ENCODE measurements at places on chromosomes 12 and 14.

DNA sequence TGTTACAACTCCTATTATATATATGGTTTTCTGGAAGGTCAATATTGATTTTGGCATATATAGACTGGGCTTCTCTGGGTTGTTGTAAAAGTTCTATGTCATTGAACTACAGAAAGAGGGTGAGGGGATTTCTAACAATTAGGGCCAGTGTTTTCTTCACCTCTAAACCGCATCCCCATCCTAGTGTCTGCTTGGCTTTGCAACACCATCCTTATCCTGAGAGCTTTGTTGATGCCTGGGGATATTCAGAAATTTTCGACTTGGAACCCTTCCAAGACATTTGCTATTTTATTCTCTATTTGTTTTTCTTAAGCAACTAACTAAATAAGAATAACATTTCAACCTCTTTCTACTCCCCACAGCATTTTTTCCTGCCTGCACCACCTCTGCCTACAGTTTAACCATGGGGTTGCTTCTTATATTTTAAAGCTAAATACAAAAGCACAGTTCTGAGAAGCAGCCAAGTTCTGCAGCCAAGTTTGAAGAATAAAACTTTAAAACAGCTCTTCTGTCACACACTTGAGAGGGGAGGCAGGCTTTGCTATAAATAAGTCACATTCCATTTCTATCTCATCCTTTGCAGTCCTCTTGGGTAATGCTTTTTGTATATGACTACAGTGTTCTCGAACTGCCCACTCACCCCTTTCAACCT is 53.4 kb downstream of the RGS6 start:
- DNase-seq: no peak

DNA sequence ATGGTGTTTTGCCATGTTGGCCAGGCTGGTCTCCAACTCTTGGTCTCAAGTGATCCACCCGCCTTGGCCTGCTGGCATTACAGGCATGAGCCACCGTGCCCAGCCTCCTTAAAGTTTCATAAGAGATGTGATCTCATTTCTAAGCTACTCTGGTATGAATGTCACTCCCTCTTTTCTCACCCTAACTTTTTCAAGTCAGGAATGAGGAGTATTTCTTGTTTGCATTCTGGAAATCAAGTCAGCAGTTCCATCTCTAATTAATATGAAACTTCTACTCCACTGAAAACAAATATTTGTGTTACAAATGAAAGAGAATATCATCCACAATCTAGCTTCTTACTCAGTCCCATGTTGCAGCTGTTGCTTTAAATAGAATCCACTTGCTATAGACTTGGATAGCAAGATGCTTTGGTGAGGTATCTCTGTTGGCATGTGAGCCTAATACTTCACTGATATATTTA is 61.3 kb downstream of the ARF6 start:
- DNase-seq: peak; percentile 51

DNA sequence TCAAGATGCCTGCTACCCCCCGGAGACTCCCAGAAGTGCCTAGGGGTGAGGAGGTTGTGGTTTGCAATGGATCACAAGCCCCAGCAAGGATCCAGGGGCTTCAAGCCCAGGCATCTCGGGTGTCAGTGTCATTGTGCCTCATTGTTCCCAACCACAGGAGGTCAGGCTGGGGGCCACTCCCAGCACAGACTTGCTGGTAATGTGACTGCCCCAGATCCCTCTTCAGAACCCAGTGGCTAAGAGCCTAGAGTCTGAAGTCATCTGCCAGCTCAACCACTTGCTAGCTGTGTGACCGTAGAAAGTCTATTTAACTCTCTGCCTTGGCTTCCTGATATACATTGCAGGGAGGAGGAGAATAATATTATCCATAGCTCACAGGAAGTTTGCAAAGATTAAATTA is 7.7 kb upstream of the ASB2 start:
- peak; percentile 26 for DNase-seq

DNA sequence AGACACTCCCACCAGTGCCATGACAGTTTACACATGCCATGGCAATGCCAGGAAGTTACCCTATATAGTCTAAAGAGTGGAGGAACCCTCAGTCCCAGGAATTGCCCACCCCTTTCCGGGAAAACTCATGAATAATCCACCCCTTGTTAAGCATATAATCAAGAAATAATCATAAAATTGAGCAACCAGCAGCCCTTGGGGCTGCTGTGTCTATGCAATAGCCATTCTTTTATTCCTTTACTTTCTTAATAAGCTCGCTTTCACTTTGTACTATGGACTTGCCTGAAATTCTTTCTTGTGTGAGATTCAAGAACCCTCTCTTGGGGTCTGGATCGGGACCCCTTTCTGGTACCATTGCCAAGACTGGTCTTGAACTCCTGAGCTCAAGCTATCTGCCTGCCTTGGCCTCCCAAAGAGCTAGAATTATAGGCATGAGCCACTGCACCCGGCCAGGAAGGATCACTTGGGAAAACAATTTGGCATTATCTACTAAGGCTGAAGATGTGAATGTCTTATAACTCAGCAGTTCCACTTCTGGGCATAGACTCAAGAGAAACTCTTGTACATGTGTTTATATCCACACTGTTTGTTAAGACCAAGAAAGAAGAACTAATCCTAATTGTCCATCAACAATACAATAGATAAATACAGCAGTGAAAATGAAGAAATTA is 35.9 kb upstream of the CEP83 start:
- no peak for DNase-seq

- DNase-seq: no peak
Observed at GRCh38 chr12:27674989-27675388, 21.3 kb upstream of the REP15 start.

- DNase-seq: no peak
Observed at GRCh38 chr14:69324341-69324931, 64.5 kb downstream of the GALNT16 start.

GRCh38 chr12:38175538-38175937 is 141.0 kb upstream of the ALG10B start:
- DNase-seq: no peak

DNA sequence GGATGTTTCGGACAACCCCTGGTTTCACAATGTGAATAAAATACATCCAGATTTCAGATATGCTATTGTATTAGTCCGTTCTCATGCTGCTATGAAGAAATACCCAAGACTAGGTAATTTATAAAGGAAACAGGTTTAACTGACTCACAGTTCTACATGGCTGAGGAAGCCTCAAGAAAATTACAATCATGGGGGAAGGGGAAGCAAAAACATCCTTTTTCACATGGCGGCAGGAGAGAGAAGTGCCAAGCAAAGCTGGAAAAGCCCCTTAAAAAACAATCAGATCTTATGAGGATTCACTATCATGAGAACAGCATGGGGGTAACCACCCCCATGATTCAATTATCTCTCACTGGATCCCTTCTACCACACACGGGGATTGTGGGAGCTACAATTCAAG is 451.7 kb downstream of the MDGA2 start:
- DNase-seq: no peak

- peak; percentile 9 for DNase-seq
Observed at GRCh38 chr12:16586350-16587109, 19.4 kb downstream of the LMO3 start.

GRCh38 chr14:97446087-97446486 is 648.9 kb downstream of the VRK1 start:
- no peak for DNase-seq

DNA sequence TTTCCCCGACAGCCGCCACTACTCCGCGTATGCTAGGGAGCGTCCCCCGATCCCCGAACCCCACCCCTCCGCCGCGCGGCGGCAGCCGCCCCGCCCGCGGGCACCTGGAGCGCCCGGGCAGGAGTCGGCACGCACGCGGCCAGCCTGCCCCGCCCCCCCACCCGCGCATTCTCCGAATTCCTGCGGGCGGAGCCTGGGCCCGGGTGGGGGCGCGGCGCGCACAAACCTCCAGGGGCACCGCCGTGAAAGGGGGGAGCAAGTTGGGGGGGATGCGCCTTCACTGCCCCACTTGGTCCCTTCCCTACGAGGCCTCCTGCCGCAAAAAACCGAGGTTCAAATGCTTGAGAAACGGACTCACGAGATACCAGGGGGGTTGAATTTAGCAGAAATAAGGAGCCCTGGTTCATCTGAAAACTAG is 1.7 kb downstream of the AJUBA start:
- peak; percentile 74 for DNase-seq

- DNase-seq: no peak
Observed at GRCh38 chr12:6355491-6356373, 13.9 kb upstream of the TNFRSF1A start.

DNA sequence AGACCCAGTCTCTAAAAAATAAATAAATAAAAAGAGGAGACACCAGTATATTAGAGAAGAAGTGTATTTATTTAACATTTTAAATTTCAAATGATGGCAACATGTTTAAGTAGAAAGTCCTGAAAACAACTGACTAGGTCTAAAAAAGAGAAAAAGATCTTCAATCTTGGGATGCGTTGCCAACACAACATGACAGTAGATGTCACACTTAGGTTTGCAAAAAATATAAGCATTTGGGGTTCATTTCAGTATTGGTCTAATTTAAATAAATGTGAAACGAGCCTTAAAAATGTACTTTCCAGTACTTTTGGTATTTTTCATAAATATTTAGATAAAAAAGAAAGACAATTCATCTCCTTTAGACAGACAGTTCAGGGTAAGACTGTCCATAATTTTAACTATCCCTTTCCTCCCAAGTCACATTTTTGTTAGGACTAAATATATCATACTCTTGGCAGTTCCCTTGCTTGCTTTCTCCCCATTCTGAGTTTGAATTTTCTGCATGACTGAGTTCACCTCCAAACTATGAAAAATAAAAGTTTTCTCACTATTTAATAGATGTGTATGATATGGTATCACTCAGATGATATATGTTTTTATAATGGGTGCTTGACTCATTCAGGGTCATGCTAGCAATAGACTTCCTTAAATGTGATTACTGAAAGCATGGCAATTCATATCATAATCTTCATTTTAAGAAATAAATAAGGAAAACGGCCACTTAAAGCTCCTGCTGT is 4.3 kb downstream of the C14orf93 start:
- peak; percentile 17 for DNase-seq

DNA sequence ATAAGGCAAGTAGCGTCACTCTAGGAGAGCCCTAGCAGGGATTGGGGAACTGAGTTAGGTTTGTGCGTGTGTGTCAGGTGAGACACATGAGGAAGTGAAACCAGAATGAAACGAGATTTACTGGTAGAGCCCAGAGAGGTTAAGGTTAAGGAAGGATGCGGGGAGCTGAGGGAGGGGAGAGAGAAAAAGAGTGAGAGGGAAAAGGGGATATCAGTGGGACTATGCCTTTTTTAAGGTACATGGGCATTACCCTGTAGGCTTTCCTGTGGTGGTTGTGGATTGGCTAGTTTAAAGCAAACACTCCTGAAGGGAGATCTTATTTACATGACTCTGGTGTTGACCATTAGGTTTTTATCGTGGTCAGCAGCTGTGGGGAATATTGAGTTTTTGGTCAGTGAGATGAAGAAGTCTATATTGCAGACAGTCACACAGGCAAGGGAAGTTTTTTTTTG is 13.9 kb downstream of the ZDHHC17 start:
- no peak for DNase-seq

DNA sequence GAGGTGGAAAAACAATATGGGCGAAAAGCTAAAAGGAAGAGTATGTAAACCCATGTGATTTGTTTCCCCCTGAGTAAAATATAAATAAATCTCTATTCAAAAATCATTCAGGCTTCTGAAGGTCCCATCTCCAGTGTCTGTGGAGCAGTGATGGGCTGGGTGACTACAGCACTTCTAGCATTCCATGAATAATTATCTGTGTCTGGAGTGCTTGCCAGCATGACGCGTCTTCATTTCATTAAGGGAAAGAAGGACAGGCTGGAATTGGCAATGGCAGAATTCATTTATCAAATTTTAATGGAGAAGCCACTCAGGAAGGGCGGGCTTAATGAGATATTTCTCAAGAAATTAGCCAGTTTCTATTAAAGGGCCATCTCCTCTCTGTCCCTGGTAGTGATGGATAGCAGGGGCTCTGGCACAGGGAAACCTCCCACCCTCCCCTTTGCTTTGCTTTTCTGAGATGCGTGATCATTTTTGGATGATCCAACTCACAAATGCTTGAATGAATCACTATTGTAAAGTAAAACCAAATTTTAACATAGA is 916.3 kb upstream of the SEL1L start:
- DNase-seq: peak; percentile 3

GRCh38 chr12:70507442-70507841 is 129.8 kb downstream of the PTPRB start:
- DNase-seq: no peak

Measured in fibroblast of skin of right quadriceps (primary cell).